ENCODE measurements at places on chromosomes 3 and 15.

DNA sequence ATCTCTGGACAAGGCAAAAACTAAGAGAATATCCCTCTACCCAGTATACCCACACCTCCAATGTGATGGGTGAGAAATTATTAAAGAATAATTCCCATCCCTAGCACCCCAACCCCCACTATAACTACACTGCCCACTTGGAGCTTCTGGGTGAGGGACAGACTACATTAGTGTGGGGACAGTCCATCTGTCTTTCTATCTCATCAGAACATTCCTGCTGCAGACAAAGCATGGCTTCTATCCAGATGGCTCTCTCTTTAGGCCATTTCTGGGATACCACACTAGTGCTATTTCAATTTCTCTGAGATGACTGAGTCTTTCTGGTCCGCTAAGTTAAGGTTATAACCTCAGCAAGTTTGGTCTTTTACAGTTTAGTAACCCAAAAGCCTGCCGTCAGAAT lies 6.6 kb downstream of the CSNK1G1 start:
- no peak for DNase-seq

GRCh38 chr3:64099316-64099715 lies 76.0 kb upstream of the PSMD6 start:
- no peak for DNase-seq

GRCh38 chr3:62493109-62493801 lies 119.9 kb upstream of the FEZF2 start:
- no peak for DNase-seq

- no peak for DNase-seq
Measured at GRCh38 chr15:66832664-66833063, 130.6 kb downstream of the SMAD6 start.

DNA sequence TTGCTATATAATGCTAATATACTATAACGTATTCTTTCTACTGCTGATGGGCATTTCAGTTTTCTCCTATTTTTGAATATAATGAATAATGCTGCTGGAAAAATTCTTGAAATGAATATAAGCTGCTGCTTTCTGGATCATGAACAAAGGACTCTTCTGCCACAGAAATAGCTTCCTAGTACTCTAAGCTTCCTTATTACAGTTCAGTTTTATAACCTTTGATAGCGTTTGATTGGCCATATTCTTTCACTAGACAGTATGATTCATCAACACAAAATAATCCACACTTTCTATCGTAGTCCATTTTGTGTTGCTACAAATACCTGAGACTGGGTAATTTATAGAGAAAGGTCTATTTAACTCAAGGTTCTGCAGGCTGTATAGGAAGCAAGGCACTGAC lies 16.4 kb upstream of the UBE3A start:
- no peak for DNase-seq

DNA sequence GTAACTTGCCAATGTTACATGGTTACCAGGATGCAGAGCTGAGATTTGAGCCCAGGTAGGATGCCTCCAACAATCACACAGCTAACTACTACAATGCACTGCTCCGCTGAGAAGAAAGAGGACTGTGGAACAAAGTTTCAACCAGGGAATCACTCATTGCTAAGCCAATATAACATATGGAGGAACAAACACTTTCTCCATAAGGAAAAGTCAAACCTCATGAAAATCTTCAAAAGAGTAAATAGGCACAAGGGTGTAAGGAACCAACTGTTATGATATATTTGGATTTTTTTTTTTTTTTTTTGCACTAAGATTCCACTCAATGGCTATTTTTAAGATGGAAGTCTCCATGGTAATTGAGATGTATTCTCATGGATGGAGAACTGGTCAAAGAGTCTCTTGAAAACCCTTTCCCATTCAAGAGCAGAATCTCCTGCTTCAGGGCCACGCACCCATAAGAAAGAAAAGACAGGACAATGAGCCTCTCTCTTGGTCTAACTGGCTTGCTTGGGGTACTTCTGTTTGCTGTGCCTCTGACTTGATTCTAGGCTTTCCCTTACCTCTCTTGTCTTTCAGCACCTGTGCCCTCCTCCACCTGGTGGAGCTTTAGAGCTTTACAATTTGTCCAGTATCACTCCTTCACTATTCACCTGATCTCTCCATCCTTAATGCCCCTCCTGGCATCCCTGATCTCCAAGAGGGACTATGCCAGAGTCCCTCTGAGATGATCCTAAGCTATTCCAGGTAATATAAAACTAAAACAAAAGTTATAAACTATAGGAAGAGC lies 252.8 kb downstream of the NTRK3 start:
- DNase-seq = no peak

GRCh38 chr3:46865031-46865507 lies 1.8 kb upstream of the MYL3 start:
- DNase-seq = no peak

DNA sequence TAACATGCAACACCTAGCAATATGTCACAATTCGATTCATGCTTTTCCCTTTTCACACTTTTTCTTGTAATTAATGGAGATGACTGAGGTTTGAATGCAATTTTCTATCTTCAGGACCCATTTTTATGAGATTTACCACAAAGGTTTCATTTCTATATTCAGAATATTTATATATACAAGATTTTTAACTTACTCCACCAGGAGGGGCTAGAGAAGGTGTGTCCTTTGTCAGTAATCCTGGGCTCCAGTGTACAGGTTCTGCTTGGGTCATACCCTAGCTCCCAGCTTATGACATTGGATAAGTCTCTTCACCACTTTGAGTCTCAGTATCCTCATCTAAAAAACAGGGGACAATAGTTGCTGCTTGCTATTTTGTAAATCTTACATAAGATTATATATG lies 95.7 kb upstream of the SLC24A5 start:
- no peak for DNase-seq

DNA sequence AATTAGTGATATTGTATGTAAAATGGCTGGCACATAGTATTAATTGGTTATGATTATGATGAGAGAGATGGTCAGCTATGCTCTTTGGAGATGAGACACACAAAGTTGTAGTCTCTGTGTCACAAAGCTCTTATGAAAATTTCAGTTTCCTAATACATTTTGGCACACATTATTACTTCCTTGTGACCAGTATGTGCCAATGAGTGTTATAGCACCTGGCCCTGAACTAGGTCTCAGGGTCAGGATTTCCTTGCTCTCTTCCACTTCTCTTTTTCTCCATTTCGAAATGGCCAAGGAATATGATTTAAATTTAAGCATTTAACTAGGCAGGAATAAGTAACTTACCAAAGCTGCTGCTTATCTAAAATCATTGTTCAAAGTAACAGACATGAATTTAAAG lies 28.0 kb downstream of the TIPARP start:
- no peak for DNase-seq

DNA sequence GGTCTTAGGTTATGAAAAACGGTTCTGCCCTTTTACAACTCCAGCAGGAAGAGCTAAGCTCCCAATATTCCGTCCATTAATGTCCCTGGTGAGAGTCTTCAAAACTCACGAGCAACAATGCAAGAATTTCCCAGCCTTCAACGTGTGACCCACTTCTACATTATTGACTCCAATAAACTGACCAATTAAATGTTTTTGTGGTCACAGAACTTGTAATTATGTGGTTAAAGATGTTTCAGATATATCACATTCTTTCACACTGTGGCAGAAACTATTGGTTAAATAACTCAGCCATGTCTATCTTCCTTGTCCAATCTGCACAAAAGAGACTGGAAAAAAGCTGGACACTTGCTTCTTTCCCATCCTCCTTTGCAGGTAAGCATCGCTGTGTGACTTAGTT lies 286.6 kb upstream of the ADAMTS9 start:
- no peak for DNase-seq

DNA sequence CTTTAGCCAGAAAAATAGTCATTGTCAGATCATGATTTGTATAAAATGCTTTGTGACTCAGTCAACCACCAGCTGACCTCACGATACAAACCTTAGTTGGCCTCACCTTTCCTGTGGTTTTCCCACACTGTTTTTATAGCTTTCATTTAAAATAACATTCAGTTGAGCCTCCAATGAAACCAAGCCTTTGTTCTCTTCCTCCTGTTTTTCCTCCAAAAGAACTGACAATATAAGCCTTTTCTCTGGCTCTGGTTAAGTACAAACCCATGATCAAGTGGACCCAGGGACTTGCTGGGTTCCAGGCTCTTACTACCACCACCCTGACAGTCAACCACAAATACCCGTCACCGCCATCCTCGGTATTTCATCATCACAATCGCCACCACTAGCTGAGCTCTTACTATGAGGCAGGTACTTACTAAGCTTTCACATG lies 81.7 kb downstream of the TAMM41 start:
- DNase-seq = no peak

- DNase-seq = peak; percentile 83
Measured at GRCh38 chr3:64238971-64239667, 13.9 kb upstream of the PRICKLE2 start.

DNA sequence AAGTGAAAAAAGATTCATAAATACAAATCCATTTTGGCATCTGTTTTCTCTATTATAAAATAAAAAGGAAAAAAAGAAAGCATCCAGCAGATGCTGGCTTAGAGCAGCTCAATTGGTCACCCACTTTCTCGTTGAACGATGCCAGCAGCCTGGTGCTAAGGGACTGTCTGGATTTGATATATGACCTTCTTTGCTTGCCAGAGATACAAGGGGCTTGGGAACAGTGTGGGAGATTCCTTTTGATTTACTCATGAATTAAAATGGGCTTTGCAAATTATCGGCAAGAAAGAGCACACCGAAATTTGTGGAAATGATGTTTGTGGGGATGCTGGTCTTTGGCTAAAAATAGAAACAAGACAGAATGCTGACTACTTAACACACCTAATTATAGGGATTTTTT lies 210.3 kb upstream of the STT3B start:
- DNase-seq = no peak

GRCh38 chr15:101303408-101303807 lies 8.4 kb upstream of the SNRPA1 start:
- no peak for DNase-seq

GRCh38 chr15:101379647-101380046 lies 84.6 kb upstream of the SNRPA1 start:
- no peak for DNase-seq

DNA sequence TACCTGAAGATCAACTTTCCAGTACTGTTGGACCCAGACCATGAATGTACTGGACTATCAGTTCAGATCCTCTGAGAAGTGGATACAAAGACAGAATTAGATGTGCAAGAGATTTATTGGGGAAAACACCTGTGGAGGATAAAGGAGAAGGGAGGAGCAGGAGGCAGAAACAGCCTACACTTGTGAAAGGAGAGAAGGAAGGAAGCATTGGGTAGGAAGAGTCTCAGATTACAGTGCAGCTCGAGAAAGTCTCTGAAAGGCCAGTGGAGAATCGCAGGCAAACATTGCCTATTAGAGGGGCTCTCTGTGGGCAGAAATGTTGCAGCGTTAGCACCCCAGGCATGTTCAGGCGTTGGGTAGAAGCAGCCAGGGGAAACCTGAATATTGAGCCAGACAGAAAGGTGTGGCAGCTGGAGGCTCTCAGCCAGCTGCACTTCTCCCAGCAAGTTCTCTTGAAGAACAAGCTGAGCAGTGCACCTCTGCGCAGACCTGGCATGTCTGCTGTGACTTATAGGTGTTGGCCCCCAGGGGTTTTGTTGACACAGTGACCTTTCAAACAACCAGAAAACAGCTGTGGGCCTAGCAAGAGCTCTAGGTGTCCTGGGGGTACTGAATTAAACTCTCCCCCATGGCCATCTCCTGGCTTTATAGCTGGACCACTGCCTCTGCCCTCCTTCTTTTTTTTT lies 7.0 kb downstream of the CHST14 start:
- no peak for DNase-seq

DNA sequence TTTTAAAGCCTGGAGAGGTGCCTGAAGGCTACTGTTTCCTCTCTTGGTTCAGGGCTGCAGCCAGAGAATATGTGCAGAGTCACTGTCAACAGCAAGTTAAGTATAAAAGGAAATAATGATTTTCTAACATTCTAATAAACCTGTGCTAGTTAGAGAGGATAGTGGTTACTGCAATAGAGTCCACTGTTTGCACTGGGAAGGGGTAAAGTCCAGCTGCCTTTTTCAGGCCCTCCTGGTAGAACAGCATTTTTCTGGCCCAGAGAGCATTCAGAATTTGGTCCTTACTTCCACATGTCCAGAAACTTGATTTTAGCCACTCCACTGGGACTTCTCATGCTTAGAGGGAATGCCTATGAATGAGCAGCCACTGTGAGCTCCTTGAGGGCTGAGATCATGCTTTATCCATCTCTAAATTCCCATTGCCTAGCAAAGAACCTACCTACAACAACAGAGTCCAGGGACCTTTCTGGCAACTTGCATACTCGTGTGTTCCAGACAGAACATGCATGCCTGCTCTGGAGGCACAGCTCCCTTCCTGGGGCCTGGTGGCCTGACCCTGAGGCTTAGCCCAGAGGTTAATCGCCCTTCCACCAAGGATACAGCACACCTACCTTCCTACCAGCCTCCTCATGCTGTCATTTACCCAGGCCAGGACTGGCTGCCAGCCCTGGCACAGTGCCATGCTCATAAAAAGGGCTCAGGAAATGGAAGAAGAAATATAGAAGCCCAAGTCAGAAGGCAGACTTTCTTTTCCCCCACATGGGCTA lies 50.3 kb upstream of the ATP13A3 start:
- DNase-seq = no peak

DNA sequence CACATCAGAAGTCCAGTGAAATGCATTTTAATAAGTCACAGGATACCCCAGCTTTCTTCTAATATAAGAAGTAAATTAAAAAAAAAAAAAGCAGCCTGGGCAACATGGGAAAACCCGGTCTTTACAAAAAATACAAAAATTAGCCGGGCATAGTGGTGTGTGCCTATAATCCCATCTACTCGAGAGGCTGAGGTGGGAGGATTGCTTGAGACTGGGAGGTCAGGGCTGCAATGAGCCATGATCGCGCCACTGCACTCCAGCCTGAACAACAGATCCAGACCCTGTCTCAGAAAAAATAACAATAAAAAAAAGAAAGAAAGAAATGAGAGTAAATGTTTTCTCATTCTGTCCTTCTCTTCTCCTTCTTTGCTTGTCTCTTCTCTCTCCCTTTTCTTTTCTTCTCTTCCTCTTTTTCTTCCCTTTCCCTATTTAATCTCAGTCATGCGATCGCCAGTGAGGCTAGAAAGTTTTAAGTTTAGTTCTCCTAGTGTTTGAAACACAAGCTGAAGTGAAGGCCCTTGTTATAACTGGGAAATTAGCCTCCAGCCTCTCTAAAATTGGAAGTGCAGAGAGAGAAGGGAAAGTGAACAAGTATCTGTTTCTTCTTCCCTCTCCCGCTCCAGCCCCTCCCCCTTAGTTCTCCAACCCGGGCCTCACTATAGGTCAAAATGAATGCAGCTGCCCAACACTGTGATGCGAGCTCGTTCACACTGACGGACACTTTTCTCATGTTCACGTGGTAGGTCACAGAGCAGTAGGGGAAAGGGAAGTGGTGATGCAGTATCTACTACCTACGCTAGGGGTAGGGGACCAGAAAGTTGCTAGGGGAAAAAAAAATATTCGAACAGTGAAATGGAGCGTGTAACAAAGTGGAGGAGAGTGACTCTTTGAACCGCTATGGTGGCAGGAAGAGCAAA lies 23.5 kb upstream of the TSC22D2 start:
- no peak for DNase-seq
